Stimulated activated CD8-positive, alpha-beta memory T cell treated with anti-CD3 and anti-CD28 coated beads, Interleukin-7, amount 100 ng/mL, for 1 hour (primary cell): ENCODE measurements at places on chromosomes 2 and 18.

GRCh38 chr18:7545734-7546133, 21.4 kb upstream of the PTPRM start:
- DNase-seq = no peak

DNA sequence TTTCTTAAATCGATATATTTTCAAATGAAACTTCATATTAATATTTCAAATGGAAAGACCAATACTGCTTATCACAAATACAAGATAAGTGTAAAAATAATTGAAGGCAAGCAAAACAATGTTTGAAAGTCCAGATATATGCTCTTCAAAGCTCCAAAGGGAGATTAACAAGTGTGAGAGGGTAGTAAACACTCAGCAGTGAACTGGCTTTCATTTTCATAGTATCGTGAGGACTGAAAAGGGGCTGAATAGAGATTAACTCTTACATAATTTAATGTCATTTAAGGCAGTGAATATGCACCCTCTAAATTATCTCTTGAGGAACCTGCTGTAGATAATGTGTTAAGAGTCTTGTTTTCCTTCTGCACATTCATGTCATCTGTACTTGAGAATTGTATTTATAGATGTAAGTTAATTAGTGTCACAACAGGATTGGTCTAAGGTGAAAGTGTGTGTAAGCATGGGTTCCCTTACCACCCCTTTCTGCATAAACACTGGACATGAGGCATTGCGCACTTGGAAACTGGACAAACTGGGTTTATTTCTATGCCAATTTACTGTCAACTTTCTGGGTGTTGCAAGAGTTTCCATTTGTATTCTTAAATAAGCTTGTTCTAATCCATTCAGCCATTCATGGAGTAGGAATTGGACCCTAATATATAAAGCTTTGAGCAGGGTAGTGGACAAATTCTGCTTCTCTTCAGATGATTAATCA, 76.7 kb upstream of the SESTD1 start:
- DNase-seq = no peak

- DNase-seq = no peak
These were observed 735.0 kb upstream of the POU3F3 start for GRCh38 chr2:104118889-104119288.

DNA sequence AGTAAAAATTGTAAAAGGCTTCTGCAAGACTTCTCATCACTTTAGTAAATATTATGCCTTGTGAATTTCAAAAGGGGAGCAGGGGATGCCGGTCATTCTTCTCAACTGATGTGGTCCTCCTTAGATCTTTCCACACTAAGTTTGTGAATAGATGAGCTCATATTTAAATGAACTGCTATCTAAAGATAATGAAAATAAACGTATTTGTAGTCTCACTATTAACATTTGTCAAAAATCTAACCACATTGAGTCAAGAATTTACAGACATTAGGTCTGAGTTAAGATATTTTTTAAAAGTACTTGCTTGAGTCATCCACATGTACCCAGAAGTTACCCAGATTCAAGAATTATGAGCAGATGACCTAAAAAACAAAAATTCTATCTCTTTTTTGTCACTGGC, 6.5 kb downstream of the PRPF40A start:
- no peak for DNase-seq

DNA sequence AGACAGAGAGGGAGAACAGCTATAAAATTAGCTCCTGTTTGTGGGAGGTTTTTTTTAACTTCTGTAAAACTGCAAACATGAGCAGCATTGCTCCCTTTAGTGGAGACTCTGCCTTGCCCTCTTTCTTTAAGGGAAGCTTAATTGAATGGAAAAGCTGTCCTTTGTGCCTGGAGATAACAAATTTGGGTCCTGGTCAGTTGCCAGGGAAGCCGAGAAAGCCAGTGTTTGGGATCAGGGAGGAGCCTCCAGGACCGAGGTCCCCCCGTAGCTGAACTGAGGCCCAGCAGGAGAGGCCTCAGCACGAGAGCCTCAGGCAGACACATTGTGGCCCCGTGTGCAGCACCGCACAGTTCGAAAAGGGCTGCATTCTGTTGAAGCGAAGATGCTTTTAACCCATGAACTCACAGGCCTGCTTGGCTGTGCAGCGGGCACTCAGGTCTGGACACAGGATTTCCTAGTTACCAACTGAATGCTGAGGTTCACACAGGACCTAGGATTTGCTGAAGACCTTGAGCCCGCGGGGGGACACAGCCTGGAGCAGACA, 369.7 kb downstream of the DCDC2C start:
- no peak for DNase-seq

GRCh38 chr2:9813312-9814128, 29.8 kb upstream of the TAF1B start:
- DNase-seq = peak; percentile 39

GRCh38 chr2:103977668-103978067, 876.2 kb upstream of the POU3F3 start:
- DNase-seq = no peak

DNA sequence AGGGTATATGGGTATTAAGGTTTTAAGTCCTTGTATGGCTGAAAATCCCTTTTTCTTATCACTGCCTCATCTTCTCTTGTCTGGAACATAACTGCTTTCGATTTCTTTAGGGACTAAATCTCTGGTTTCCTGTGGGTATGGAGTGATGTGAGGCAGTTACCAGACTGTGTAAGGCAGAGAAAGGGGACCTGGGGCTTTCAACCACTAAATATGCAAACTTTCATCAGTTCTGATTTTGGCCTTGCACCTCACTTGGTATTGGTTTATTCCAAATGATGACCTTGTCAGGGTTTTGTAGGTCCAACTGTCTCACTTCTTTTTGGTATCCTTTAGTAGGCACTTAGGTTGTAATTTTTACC, 9.3 kb downstream of the MAP4K4 start:
- DNase-seq = no peak

DNA sequence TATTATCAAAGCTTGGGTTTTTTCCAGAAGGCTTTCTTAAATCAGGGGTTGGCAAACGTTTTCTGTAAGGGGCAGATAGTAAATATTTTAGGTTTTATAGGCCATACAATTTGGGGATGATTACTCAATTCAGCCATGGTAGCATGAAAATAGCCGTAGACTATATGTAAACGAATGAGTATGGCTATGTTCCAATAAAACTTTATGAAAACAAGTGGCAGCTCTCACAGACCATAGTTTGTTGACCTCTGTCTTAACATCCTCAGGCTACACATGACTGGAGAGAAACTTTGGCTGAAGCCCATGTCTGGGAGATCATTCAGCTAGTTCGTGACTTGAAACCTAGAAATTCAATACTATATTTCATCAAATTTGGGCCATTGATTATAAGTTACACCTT, 30.2 kb downstream of the UGP2 start:
- DNase-seq = no peak

GRCh38 chr18:79450289-79451080, 54.8 kb downstream of the NFATC1 start:
- no peak for DNase-seq

DNA sequence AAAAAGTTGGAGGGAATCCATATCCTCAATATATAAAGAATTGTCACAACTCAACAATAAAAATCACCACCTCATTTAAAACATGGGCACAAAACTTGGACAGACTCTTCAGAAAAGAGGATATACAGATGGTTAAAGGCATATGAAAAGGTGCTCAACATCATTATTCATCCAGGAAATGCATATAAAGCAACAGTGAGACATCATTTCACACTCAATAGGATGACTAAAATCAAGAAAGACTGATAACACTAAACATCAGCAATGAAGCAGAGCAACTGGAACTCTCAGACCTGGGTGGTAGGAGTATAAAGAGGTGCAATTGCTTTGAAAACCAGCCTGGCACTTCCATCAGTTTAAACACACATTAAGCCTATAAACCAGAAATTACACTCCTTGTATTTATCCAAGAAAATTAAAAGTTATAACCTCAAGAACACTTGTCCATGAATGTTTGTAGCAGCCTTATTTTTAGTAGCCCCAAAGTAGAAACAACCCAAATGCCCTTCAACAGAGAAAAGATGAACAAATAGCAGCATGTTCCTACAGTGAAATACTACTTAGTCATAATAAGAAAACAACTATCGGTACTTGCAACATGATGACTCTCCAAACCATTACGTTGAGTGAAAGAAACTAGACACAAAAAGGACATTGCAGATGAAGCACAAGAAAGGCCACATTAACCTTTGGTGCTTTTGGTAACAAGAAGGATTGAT, 79.1 kb upstream of the TANC1 start:
- DNase-seq = no peak

DNA sequence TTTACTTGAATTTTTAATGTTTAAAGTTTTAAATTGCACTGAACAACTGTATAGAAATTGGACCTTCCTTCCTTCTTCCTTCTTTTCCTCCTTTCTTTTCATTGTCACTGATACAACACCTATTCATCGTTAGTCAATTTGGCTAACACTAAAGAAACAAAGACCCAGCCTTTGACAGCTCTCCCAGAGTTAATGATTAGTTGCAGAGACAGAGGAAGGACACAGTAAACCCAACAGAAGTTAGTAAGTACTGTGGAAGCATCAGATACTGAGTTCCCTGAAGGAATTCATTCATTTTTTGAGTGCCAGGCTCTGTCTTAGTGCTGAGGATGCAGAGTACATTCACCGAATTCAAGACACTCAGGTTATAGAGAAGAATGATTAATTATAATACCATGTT, 77.9 kb upstream of the RAB27B start:
- no peak for DNase-seq

DNA sequence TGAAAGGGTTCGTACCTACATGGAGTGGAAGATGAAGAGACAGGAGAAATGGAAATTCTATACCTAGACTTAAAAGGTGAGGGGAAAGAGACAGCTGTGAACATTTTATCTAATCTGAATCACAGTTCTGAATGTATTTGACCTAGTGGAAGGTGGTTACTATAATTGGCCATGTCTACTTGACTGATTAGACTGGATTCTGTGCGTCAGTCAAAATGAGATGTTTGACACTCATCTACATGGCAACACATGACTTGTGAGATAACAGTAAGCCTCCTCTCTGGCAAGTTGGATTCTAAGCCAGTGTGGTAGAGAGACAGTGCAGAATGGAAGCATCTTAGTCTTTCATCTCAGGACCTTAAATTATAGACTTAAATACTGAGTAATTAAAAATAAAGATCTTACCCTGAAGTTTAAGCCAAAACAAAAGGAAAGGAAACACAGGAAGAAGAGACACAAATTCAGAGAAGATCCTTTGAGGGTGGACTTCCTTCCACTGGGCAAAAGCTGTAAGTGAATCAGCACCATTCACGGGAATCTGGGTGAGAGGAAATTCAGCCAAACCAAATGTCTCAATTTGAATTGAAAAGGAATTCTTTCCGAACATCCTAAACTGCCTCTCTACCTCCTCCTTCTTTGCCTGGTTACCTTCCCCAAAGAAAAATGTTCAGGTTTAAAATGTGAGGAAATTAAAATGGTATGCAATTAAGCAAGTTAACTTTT, 121.6 kb downstream of the EHBP1 start:
- no peak for DNase-seq
